Smooth muscle cell of the umbilical artery (primary cell): ENCODE measurements at places on chromosomes 3 and 15. TPM values are rescaled to one million over a fixed set of nuclear protein-coding genes. Genes with fewer than 3 reads are reported as not detected.

MKRN2OS gene
- total RNA-seq = not detected in 2 replicates

SCAMP5 gene
- 0.51 and 0.89 TPM in 2 replicates for total RNA-seq

TRIP4 gene
- 11.0 and 14.6 TPM in 2 replicates for total RNA-seq

C2CD4A gene
- total RNA-seq = not detected in 2 replicates

XIRP1 gene
- 0.05 TPM in 1 of 2 replicates, not detected in the other for total RNA-seq

TM2D3 gene
- 30.1 and 42.5 TPM in 2 replicates for total RNA-seq

TGM4 gene
- total RNA-seq = not detected in 2 replicates

NR2F2 gene
- total RNA-seq = 4.8 and 27.3 TPM in 2 replicates

PLCH1 gene
- total RNA-seq = 0.09 and 0.59 TPM in 2 replicates

TMEM43 gene
- 87.6 and 114 TPM in 2 replicates for total RNA-seq

RTP3 gene
- total RNA-seq = not detected in 2 replicates
